ENCODE measurements at places on chromosomes 3 and 15. TPM values are rescaled to one million over a fixed set of nuclear protein-coding genes. Genes with fewer than 3 reads are reported as not detected.

DNA sequence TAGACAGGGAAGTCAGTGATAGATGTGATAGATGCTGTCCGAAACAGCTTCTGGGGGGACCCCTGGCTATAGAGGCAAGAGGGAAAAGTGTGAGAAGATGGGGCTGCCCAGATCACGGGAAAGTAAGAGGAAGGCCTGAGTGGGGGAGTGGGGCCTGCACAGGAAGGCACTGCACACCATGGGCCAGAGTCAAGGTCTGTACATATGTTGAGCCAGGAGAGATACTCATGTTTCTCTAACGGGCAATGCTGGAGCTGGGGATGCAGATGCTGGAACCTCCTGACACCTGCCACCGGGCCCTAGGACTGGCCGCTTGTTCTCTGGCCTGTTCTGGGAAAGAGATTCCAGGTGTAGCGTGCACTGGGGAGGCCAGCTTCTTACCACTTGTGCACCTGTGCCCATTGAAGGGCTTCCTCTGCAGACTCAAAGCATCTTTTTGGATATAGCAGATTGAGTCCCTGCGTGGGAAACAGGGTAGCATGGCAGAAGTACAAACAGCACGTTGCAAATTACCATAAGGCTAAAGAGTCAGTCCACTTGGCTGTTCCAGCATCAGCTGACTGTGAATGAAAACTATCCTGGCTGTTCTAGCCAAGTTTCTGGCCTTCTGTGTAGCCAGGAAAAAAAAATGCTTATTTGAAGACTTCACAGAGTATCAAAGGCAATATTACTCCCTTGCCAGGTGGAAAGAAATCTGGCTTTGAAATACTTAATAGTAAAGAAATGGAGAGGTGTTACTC is 77.1 kb upstream of the GSK3B start:
- DNase-seq, result no peak
- H3K4me3 ChIP-seq, result no peak overlapping the region
- no peak overlapping the region for H3K27ac ChIP-seq
- H3K36me3 ChIP-seq, result no peaks in the 10 kb centered on the region
- H3K27me3 ChIP-seq, result no peaks in the 10 kb centered on the region

GRCh38 chr3:149321136-149321535 is 12.3 kb downstream of the TM4SF18 start:
- H3K4me3 ChIP-seq, result no peak overlapping the region
- H3K36me3 ChIP-seq, result no peaks in the 10 kb centered on the region
- no peaks in the 10 kb centered on the region for H3K4me1 ChIP-seq
- H3K27ac ChIP-seq, result no peak overlapping the region
- DNase-seq, result no peak

GRCh38 chr3:72274493-72275330 is 489.8 kb upstream of the PROK2 start:
- peak; percentile 93 for DNase-seq
- H3K27me3 ChIP-seq, result no peaks in the 10 kb centered on the region
- no peak overlapping the region for H3K4me3 ChIP-seq
- no peak overlapping the region for H3K27ac ChIP-seq
- peaks cover 37% of the 10 kb centered on the region for H3K4me1 ChIP-seq
- H3K36me3 ChIP-seq, result no peaks in the 10 kb centered on the region

DNA sequence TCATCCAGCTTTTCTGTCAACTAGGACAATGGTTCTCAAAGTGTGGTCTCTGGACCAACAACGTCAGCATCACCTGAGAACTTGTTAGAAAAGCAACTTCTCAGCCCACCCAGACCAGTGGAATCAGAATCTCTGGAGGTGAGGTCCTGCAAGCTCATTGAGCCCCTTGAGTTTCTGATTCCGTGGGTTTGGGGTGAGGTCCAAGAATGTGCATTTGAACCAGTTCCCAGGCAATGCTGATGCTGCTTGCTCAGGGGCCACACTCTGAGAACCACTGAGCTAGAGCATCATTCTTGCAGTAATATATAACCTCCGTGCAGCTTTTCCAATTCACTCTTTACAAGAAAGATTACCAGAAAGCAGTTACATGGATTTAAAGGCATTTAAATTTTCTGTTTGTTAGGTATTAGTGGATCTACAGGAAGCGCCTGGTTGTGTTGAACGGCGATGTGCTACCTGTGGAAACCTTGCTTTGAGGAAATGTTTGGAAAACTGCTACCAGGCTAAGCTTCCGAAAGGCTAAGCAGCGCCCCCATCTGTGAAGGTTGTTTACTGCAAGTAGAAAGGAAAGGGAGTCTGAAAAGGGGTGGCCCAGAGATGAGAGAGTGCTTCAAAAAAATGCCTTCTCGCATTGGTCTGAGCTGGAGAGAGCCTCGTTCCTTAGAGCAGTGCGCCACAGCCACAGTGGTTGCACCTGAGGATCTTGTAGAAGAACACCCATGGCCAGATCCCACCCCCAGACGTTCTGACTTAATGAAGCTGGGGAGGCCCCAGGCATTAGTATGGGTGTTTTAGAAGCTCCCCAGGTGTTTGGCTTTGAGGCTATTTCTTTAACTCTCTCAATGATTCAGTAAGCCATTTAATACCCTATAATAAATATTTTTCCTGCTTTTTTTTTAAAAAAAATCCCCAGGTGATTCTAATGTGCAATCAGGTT is 50.0 kb downstream of the RLBP1 start:
- H3K36me3 ChIP-seq, result peaks cover 9% of the 10 kb centered on the region
- no peak overlapping the region for H3K4me3 ChIP-seq
- no peaks in the 10 kb centered on the region for H3K4me1 ChIP-seq
- DNase-seq, result peak; percentile 55
- no peak overlapping the region for H3K27ac ChIP-seq
- H3K27me3 ChIP-seq, result no peaks in the 10 kb centered on the region

DNA sequence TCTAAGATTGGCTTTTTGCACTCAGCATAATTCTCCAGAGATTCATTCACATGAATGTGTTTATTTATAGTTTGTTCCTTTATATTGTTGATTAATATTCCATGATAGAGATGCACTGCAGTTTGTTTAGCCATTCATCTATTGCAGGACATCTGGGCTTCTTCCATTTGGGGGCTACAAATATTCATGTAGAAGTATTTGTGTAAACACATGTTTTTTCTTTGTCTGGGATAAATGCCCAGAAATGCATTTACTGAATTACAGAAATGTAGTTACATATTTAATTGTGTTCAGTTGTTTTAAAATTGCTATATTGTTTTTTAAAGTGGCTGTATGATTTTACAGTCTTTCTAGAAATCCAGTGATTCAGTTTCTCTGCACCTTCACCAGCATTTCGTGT is 635.0 kb downstream of the ZIC1 start:
- H3K36me3 ChIP-seq, result no peaks in the 10 kb centered on the region
- no peak for DNase-seq
- no peak overlapping the region for H3K4me3 ChIP-seq
- no peaks in the 10 kb centered on the region for H3K4me1 ChIP-seq
- H3K27me3 ChIP-seq, result no peaks in the 10 kb centered on the region

DNA sequence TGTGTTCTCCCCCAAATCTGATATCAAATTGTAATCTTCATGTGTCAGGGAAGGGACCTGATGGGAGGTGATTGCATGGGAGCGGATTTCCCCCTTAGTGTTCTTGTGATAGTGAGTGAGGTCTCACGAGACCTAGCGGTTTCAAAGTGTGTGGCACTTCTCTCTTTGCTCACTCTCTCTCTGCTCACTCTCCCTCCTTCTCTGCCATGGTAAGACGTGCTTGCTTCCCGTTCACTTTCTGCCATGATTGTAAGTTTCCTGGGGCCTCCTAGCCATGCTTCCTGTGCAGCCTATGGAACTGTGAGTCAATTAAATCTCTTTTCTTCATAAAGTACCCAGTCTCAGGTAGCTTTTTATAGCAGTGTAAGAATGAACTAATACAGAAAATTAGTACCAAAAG is 30.6 kb upstream of the OR5H6 start:
- no peak overlapping the region for H3K4me3 ChIP-seq
- DNase-seq, result no peak
- H3K27me3 ChIP-seq, result no peaks in the 10 kb centered on the region
- no peaks in the 10 kb centered on the region for H3K4me1 ChIP-seq

DNA sequence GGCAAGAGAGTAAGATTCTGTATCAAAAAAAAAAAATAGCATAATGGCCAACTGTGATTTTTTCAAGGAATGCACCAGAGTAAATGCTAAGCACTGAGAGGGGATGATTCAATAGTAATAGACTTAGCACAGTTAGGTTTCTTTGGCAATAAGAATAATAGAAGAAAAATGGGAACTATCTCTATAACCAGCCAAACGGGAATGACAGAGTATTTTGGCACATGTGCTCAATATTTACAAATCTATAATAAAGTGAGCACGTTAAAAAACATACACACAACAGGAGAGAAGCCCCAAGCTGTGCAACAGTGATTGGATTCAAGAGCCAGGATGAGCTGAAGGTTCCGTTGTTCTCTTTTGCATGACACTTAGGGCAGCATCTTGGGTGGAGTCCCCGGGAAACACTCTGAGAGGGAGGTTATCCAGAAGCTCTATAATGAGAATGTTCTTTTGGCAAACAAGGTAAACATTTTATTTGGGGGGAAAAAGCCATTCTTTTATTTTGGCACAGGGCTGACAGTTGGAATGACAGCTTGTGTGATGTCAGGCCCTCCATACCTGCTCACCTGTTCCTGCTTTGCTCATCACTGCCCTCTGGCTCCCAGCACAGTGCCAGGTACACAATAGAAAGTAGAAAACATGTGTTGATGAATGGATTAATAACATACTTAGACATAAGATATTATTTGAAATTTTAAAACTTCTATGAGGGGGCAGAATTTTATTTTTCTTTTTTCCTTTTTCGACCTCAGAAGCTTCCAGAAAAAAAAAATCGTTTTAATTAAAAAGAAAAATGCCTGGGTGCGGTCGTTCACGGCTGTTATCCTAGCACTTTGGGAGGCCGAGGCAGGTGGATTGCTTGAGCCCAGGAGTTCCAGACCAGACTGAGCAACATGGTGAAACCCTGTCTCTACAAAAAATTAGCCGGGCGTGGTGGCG is 44.0 kb upstream of the MUC4 start:
- H3K27ac ChIP-seq, result no peak overlapping the region
- H3K4me3 ChIP-seq, result no peak overlapping the region
- DNase-seq, result no peak
- H3K4me1 ChIP-seq, result peaks cover 10% of the 10 kb centered on the region

GRCh38 chr15:56281145-56281544 is 37.5 kb upstream of the RFX7 start:
- no peaks in the 10 kb centered on the region for H3K36me3 ChIP-seq
- H3K4me3 ChIP-seq, result no peak overlapping the region
- no peaks in the 10 kb centered on the region for H3K4me1 ChIP-seq
- no peaks in the 10 kb centered on the region for H3K27me3 ChIP-seq

DNA sequence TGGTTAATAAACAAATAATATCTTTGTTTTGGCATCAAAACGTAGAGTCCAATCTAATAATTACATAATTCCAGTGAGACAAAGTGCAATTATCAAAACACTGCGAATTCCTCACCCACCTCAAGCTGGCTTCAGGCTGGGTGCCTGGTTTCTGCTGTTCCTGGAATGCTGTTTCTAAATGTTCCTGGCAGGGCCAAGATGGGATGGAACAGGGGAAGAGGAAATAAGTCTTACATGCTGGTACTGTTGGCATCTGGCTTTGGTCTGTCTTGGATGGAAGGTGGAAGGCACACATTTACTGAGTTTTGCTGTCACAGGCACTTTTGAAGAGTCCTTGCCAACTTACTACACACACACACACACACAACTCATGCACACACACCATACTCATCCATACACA is 101.9 kb upstream of the SLCO3A1 start:
- no peak overlapping the region for H3K27ac ChIP-seq
- peaks cover 7% of the 10 kb centered on the region for H3K4me1 ChIP-seq
- DNase-seq, result no peak
- no peak overlapping the region for H3K4me3 ChIP-seq
- H3K36me3 ChIP-seq, result no peaks in the 10 kb centered on the region

DNA sequence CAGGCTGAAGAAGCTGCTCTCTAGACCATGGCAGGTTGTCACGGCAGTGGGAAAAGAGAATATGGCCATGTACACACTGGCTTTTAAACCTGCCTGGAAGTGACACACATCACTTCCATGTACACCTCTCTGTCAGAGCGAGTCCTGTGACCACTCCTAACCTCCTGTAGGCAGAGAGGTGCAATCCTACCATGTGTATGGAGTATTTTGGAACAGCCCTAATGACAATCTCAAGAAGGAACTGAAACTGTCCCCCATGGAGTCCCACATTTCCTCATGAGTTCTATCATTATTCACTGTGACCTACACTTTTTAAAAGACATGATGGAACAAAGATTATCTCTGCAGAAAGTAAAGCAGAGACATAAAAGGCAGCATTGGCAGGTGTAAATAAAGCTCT is 153.4 kb upstream of the PFN2 start:
- DNase-seq, result no peak
- no peaks in the 10 kb centered on the region for H3K27me3 ChIP-seq
- no peaks in the 10 kb centered on the region for H3K36me3 ChIP-seq
- peaks cover 10% of the 10 kb centered on the region for H3K4me1 ChIP-seq
- H3K4me3 ChIP-seq, result no peak overlapping the region

- DNase-seq, result no peak
- H3K27me3 ChIP-seq, result no peaks in the 10 kb centered on the region
- no peak overlapping the region for H3K4me3 ChIP-seq
- no peak overlapping the region for H3K27ac ChIP-seq
- no peaks in the 10 kb centered on the region for H3K4me1 ChIP-seq
- H3K36me3 ChIP-seq, result no peaks in the 10 kb centered on the region
Observed at GRCh38 chr3:98726084-98726483, 37.1 kb upstream of the ST3GAL6 start.

- H3K4me1 ChIP-seq, result no peaks in the 10 kb centered on the region
- no peak for DNase-seq
- H3K4me3 ChIP-seq, result no peak overlapping the region
- H3K36me3 ChIP-seq, result no peaks in the 10 kb centered on the region
- H3K27ac ChIP-seq, result peak overlapping the region; percentile 63
Observed at GRCh38 chr15:45921376-45921775, 286.5 kb downstream of the SQOR start.

- no peak overlapping the region for H3K4me3 ChIP-seq
- H3K27me3 ChIP-seq, result no peaks in the 10 kb centered on the region
- peak; percentile 63 for DNase-seq
- H3K27ac ChIP-seq, result no peak overlapping the region
Observed at GRCh38 chr3:114093596-114093995, 37.1 kb downstream of the QTRT2 start.

GRCh38 chr15:75073197-75073596 is 49.8 kb downstream of the PPCDC start:
- H3K4me3 ChIP-seq, result no peak overlapping the region
- H3K36me3 ChIP-seq, result no peaks in the 10 kb centered on the region
- H3K27me3 ChIP-seq, result no peaks in the 10 kb centered on the region
- H3K4me1 ChIP-seq, result no peaks in the 10 kb centered on the region
- DNase-seq, result no peak

- H3K27me3 ChIP-seq, result no peaks in the 10 kb centered on the region
- DNase-seq, result no peak
- peaks cover 2% of the 10 kb centered on the region for H3K4me1 ChIP-seq
- no peaks in the 10 kb centered on the region for H3K36me3 ChIP-seq
- H3K4me3 ChIP-seq, result no peak overlapping the region
- H3K27ac ChIP-seq, result no peak overlapping the region
Observed at GRCh38 chr15:69718916-69719315, 266.3 kb downstream of the RPLP1 start.

- no peaks in the 10 kb centered on the region for H3K4me1 ChIP-seq
- H3K27ac ChIP-seq, result no peak overlapping the region
- no peak overlapping the region for H3K4me3 ChIP-seq
- H3K27me3 ChIP-seq, result no peaks in the 10 kb centered on the region
- no peaks in the 10 kb centered on the region for H3K36me3 ChIP-seq
- DNase-seq, result peak; percentile 35
Observed at GRCh38 chr15:39874890-39875549, 45.0 kb downstream of the GPR176 start.

NR1I2 gene
- total RNA-seq, result 0.55 TPM

MINAR1 gene
- total RNA-seq, result 0.37 TPM

CHL1 gene
- 11.3 TPM for total RNA-seq

CCDC39 gene
- 5.1 TPM for total RNA-seq

GUCA1C gene
- not detected for total RNA-seq

TM4SF18 gene
- 4.4 TPM for total RNA-seq

NUP210 gene
- 11.1 TPM for total RNA-seq

CLDN18 gene
- 316 TPM for total RNA-seq

PROK2 gene
- total RNA-seq, result 1.7 TPM

ZFYVE19 gene
- 25.0 TPM for total RNA-seq

All from lung (tissue), 17 donors.